ENCODE measurements at places on chromosomes 2 and 18.

GRCh38 chr2:226618875-226619605 is 180.6 kb downstream of the IRS1 start:
- DNase-seq: peak; percentile 49

DNA sequence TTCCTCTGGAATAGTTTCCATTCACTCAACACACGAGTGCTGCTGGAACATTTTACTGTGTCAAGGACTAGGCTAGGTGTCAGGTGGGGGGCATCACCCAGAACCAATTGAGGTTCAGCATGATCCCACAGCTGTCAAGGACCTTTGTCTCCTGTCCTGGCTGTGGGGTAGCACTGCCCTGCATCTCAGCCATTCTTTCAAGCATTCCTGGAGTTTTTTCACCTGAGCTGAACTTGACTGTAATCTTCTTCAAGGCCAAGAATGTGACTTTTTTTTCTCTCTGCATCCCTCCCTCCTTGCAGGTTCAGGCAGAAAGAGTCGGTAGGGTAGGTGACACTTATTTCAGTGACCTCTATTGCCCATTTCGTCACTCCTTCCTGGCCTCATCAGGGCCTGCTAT is 3.5 kb downstream of the MAPK4 start:
- DNase-seq: no peak

GRCh38 chr18:13513481-13513880 is 212.9 kb downstream of the FAM210A start:
- no peak for DNase-seq

DNA sequence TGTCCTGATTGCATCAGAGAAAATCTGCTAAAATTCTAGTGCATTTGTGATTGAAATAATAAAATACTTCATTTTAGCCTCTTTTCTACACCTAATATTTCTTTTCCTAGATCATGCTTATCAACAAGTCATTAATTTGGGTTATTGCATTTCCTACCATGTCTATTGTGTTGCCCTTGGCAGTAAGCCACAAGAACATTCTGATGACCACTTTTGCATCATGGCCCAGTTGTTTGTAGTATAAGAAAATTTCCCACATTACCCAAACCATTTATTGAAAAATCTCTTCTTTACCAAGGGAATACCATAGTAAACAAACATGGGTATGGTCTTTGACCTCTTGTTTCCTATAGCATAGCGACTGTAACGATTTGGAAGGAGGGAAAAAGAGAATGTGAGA is 76.3 kb downstream of the R3HDM1 start:
- no peak for DNase-seq

DNA sequence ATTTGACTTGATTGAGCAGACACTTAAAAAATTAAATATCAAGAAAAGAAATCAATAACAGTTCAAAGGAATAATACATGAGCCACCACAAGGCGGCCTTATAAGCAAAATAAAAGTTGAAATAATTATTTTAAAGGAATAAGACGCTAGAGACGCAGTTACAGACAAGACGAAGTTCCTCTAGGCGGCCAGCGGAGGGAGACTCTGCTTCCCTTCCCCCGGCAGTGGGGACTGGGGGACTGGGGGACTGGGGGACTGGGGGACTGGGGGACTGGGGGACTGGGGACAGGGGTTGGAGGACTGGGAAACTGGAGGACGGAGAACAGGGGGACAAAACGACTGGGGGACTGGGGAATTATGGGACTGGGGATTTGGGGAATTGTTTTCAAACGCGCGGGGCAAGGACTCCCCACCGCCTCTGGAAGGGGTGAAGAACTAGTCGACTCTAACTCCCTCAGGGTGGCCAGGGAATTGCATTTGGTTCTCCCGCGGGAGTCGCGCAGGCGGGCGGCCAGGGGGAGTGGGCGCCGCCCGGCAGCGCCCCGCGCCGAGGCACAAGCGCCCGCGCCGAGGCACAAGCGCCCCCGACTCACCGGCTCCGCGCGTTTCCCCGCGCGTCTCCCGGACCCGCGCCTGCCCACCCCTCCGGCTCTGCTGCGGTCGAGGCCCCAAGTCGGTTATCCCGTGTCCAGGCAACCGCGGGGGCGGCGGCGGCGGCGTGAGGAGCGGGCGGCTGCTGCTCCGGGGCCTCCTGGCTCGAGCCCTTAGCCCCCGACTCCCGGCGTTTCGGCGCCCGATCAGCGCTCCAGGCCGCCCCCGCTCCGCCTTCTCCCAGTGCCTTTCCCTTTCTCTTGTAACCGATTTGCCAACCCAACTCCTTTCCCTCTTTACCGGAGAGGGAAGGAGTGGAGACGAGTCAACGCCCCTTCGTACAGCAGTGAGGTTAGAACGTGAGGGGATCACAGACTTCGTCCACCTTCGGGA is at the start of gene CCDC178:
Gene CCDC178, minus strand, starts transcription at position 662 of the 984 bp plus-strand sequence. CDS start 28,633 bp downstream, outside the sequence.
- DNase-seq: peak; percentile 36

GRCh38 chr18:38909972-38910371 is 1344.4 kb upstream of the CELF4 start:
- DNase-seq: no peak

DNA sequence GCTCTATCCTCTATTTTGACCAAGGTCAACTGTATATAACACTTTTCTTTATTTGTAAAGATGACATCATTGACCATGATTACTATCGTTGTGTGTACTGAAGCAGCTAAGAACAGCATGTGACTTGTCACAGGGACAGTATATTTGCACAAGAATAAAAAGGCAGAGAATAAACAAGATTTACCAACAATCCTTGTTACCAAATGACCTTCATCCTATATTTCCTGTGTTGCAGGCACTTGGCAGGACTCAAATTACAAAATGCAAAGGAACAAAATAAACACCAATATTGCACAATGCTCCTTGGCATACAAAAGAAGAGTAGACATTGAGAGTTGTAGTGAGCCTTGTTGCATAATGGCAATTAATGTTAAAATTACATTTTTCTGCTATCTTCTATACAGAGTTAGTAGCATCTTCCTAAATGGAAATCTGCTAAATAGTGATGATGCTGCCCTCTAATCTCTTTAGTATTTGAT is 61.8 kb downstream of the RFTN2 start:
- no peak for DNase-seq

- DNase-seq: no peak
These were observed 349.6 kb upstream of the CWC22 start for GRCh38 chr2:180356676-180357075.

DNA sequence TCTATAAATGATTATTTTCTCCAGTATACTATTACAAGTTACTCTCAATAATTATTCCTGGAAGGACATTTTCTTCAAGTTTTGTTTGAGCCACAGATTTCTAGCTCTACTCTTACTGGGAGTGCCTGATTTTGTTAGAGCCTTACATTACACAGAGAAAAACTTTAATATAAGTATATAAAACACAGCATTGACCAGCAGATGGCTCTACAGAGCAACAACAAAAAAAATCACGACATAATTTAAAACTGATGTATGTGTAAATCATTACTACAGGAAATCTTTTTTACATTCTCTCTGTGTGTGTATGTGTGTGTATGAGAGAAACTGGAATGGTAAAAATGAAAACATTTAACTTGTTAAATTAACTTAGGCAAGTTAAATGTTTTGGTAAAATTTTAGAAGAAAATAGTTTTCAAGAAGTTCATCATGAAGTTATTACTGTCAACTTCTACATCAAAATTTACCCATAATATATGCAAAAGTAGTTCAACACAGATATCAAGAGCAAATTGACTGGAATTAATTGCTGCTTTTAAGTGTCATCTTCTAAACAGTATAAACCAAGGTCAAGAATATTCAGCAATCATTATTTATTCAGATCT is 103.3 kb downstream of the MDH1 start:
- peak; percentile 19 for DNase-seq

GRCh38 chr18:55421308-55421614 is 166.7 kb downstream of the TCF4 start:
- no peak for DNase-seq

- no peak for DNase-seq
These were observed 66.3 kb downstream of the IRS1 start for GRCh38 chr2:226733189-226733858.

DNA sequence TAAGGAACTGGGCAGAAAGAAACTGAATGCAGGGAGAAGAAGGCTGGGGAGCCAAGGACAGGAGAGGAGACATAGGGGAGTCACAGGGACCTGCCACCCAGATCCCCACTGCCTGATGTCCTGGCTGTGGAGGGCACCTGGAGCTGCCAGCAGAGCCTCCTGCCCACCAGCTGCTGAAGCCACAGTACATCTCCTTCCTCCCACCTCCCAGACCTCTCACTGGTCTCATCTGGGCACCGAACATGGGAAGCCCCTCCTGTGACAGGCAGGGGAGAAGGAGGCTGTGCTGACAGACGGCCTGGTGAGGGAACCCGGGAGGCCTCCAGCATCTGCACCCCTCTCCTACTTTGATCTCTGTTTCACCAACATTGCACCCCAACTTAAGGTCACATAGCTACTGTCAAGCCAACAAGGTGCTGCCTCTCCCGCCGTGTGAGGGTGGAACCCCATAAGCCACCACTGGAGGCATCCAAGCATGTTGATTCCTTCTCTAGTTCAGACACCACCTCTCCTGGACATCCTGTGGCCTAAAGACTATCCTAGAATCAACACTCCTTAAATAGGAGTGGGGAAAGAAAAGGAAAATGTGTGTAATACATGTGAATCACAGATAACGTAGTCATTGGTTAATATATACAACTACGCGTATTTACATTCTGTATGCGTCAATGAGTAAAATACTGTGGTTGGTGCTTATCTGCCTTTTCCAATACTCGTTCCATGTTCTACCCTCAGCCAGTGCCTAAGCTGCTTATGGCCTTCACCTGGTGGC is 3.5 kb upstream of the RNPEPL1 start:
- no peak for DNase-seq

GRCh38 chr18:50424877-50425690 is 50.2 kb downstream of the SKA1 start:
- no peak for DNase-seq

- no peak for DNase-seq
These were observed 10.9 kb upstream of the HOXD1 start for GRCh38 chr2:176177580-176178037.

DNA sequence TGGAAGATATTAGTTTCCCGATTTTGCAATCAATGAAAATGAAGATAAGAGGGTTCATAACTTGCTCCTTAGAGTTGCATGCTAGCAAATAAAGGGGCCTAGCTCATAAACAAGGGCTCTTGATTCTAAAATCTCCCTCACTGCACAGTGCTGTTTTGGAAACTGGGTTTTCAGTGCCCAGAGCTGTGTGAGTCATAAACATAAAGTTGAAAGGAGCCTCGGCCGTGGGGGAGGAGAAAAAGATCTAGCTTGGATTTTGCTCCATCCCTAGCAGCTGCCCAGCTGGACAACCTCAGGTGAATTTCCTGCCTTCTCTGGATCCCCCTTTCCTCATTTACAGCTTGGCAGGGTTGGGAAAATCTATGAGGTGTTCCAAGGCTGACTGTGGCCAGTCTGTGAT is 42.5 kb downstream of the LYPD1 start:
- no peak for DNase-seq

DNA sequence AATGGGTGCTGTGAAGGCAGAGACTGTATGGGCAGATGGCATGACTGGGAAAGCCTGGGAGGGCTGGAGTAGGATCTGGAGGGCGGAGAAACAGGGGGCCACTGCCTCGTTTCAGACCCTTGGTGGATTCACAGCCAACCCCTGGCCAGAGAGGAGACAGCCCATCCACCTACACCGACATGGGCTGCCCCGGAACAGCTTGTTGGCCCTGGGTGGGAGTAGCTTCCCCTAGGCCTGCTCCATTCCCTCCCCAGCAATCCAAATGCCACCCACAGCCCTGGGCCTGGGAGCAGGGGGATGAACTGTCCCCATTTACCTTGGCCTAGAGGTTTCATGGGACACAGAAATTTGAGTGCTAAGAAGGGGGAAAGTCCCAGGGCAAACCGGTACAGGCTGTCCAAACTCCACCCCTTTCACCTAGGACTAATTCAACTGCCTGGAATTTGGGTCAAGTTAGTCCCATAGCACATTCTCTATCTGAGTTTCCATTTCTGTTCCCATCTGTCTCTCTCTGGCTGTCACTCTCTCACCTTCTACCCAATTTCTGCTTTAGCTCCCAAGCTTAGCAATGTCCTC is 37.0 kb downstream of the LBH start:
- no peak for DNase-seq

DNA sequence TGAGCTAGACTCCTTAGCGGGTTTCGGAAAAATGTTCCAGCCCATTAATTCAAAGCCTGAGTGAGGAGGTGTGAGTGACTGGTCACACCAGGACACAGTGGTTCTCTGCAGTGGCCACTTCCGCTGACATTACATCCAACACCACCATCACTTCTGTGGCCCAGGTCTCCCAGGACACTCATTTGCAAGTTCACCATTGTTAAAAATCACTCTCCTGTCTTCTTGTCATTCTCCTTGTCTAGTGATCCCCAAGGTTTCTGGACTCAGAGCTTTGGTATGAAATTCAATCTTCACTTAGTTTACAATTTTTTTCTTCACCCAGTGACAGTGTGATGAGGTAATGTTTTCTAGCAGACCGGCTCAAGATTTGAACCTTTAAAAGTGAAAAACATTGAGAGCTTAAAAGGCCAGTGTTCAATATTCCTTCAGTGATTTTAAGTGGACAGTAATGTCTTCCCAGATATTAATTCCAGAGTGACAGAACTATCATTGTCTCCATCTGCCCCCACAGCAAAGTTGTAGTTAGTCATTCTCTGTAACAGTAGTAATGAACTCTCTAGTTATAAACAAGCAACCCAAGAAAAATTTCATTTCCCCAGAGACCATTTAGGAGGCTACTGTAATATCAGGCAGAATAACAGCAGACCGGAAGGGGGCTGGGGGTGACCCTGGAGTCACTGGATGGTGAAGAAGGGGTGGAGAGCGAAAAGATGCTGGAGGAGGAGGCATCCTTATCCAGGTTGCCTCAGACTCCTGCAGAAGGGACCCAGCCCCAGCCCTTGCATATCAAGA is 164.9 kb downstream of the GFPT1 start:
- no peak for DNase-seq

DNA sequence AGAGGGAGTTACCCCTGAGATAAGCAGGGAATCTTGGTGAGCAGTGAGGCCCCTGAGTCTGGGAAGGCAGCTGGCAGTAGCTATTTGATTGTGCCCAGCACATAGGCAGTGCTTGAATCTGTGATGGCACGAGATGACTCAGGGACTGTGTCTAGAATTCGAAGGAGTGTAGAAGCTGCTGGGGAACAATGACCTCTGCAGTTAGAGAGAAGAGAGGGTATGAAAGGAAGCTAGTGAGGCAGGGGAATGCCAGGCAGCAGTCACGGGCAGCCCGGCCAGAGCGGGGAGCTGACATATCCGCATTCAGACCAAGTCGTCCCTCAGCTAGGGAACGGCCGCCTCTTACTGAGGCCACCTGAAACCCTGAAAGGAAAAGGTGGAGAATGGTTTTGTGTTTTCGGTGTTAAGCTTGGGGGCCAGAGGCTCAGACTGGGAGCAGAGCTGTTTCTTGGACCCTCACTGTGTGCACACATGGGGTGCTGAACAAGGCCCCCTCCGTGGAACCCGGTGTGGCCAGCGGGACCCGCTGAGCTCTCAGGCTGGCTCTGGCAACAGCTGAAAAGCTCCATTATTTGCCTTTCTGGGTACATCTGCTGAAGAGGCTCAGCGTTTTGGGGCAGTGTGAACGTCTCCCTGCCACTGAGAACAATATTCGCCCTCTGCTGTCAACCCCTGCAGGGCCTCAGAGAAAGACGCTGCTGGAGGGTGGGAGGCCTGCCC is 32.9 kb downstream of the ARHGEF4 start:
- DNase-seq: no peak
